ENCODE measurements at places on chromosomes 6 and 20. TPM values are rescaled to one million over a fixed set of nuclear protein-coding genes. Genes with fewer than 3 reads are reported as not detected.

DNA sequence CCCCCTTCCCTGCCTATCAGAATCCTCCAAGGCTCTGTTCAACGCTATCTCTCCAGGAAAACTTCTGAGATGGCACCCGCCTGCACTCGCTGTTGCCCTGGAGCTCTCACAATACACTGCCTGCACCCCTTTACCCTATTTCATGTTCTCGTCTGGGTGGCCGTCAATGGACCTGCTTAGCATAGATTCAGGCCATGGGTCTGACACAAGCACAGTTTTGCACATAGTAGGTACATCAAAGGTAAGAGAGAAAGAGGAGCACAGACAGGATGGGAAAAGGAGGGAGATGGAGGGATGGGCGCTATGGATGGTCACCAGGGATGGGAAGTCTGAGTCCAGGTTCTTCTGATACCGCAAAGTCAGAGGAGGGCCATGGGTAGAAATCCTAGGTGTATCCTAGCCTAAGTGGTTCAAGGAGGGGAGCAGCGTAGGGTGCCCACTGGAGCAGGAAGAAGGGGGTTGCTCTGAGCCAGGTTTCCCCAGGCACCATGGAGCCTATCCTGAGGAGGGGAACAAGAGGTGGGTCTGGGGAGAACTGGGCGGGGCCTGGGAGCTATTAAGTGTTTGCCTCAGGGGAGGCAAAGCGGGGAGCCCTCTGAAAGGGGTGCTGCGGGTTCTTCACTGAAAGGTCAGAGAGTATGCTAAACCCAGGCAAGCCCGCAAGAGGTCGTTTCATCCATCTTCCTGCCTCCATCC is 89.3 kb downstream of the MRPL14 start:
- DNase-seq, result no peak

SERINC1 gene
- polyA plus RNA-seq, result 130 TPM

DNA sequence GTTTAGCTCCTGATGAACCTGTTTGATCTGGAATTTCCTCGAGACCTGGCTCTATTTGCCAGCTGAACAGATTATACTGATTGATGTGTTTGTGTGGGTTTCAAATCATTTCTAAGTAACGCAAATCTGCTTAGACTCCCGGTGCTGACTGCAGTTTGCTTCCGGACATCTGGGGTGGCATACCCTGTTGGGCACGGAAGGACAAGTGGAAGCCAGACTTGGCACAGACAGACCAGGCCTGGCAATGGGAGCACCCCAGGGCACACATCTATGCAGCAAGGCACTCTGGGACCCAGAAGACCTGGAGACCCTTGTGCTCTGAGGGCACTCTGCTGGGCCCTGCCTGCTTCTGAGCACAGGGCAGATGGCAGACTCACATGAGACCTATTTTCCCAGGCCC is 433.7 kb upstream of the CHD6 start:
- DNase-seq, result no peak

GRCh38 chr6:97423190-97423589 is 140.2 kb upstream of the MMS22L start:
- no peak for DNase-seq

DNA sequence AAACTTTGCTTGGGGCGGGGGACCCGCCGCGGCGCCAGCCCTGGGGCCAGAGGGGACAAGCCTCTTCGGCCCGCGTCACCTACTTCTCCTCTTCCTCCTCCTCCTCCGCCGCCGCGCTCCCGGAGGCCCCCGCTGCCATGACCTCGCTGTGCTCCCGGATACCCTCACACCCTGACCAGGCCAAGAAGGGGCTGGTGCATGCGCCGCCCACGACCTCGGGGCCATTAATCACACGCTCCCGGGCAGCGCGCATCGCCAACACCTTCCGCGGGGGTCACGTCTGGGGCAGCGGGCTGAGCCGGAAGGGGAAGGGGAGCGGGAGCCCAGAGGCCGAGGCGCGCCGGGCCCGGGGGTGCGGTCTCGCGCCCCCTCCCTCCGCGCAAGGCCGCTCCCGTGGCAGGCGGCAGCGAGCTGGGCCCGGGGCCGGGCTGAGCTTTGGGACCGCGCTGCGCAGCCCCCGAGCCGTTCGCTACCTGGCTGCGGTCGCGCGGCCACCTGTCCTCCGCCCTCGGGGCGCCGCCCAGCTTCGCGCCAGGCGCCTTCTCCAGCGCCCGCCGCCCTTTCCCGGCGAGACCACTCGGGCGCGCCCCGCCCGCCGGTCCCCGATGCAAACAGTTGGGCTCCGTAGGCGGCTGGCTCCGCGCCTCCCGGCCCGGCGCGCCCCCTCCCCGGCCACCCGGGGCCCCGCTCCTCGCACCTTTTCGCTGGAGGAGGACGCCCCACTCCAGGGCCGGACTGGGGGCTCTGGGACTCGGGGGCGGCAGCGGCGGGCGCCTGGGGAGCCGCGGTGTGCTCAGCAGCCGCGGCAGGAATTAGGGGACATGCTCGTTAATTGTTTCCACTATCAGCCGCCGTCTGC is 575 bp upstream of the CNR1 start:
- no peak for DNase-seq

DNA sequence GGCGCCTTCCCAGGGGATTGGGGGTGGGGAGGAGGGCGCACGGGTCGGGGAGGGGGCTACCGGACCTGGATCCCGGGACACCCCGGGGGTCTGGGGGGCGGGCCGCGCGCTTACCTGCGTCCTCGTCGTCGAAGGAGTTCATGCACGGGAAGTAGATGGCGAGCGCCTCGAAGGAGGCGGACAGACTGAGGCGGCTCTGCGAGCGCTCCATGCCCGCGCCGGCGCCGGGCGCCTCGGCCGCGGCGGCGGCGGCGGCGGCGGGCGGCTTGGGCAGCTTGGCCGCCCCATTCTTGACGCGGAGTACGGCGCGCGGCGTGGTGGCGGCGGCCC is 320 bp downstream of the RIMS4 start:
- DNase-seq, result no peak

GRCh38 chr6:107800564-107801164 is 23.4 kb downstream of the SCML4 start:
- no peak for DNase-seq

GRCh38 chr6:2462831-2463230 is 217.4 kb upstream of the GMDS start:
- DNase-seq, result no peak

DNA sequence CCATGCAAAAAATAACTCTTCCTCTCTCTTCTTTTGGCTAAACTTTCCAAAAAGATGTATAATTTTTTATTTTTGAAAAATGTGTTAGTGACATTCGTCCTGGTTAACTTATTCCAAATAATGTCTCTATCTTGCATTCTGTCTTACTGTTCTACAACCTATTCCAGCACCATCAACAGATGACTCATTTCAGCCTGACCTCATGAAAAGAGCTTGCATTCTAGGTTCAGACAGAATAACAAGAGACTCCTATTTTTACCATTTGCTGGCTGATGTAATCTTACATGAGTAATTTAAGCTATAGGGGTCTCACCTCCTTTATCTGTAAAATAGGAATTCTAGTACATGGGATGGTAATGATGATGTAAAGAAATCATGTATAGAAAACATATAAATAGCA is 109.0 kb downstream of the FUT9 start:
- no peak for DNase-seq

GRCh38 chr6:29506446-29507067 is 18.8 kb upstream of the MAS1L start:
- DNase-seq, result no peak

GRCh38 chr6:118280210-118280609 is 267.9 kb upstream of the PLN start:
- no peak for DNase-seq

DNA sequence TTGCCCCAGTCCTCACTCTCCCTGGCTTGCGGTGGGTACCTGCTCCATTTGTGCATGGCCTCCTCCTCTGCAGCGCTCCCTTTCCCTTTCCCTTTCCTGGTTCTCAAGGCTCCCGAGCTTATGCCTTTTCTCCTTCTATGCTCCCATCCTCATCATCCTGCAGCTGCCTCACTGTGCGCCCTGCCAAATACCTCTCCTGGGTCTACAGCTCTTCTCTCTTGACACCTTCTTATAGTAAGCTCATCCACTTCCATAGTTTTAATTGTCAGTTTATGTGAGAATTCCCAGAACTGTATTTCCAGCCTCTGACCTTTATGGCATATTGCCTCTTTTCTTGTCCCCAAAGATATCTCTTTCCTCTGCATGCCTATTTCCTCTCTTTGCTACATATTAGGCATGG is 5.9 kb downstream of the ADGRF5 start:
- DNase-seq, result no peak

CRISP2 gene
- polyA plus RNA-seq, result not detected

- DNase-seq, result no peak
Measured at GRCh38 chr6:155107432-155108069, 112.4 kb downstream of the TIAM2 start.

SLC52A3 gene
- polyA plus RNA-seq, result not detected

LPIN3 gene
- not detected for polyA plus RNA-seq

IYD gene
- polyA plus RNA-seq, result not detected

GRCh38 chr6:154549179-154549578 is 38.7 kb upstream of the CNKSR3 start:
- no peak for DNase-seq

- no peak for DNase-seq
Measured at GRCh38 chr20:458776-459175, 3.6 kb downstream of the TBC1D20 start.

SYNDIG1 gene
- polyA plus RNA-seq, result not detected

Measured in CD8-positive, alpha-beta memory T cell (primary cell).